ENCODE measurements at places on chromosomes 4 and X.

- DNase-seq = no peak
These were observed 116.7 kb upstream of the HSD17B10 start for GRCh38 chrX:53550756-53551463.

DNA sequence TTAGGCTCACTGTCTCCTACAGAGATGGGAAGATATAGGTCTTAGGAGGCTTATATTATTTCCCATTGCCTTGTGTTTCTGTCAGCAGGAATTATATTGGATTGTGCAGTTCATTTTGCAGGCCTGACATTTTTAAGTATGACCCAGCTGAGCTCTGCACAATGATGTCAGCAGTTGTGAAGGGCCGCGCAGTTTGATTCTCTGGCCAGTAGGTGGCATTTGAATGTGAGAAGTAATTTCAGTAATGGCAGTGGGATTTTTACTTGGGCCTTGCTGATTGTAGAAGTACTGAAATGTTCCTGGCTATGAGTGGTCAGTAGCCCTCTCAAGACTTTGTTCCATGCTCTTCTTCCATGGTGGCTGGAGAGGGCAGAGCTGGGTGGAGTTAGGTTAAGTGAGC, 247.2 kb upstream of the MTMR8 start:
- DNase-seq = no peak

GRCh38 chr4:74230902-74231499, 73.1 kb downstream of the MTHFD2L start:
- DNase-seq = no peak

DNA sequence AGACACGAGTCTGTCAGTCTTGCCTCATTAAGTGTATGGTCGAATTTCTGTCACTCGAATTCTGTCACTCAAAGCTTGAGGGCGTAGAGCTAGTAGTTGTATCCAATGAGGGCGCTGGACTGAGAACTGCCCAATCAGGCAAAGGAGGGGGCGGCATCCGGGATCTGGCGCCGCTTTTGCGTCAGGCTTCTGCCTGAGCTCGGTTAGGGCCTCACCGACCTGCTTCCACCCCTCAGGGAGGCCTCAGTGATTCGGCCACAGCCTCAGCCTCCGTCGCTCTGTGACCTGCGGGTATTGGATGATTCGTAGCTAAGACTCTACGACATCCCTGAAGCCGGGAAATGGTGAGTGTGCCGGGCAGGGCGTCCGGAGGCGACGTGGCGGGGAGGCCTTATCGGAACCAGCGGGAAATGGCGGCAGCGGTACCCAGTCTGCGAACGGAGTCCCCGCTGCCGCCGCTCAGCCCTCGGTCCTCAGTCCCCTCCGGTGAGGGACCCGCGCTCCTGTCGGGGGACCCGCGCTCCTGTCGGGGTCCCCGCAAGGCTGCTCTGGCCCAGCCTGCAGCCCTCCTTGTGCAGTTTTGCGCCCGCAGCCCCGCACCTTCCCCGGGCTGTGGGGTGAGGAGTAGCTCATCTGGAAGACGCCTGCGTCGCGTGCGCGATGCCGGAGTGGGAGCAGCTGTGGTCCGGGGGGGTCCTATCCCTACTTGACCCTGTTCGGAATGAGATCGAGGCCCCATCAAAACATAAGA, 88.3 kb downstream of the ZNF718 start:
- DNase-seq = peak; percentile 86

GRCh38 chr4:108155373-108155772, 13.4 kb downstream of the LEF1 start:
- DNase-seq = no peak

- no peak for DNase-seq
These were observed 4.2 kb downstream of the ELF4 start for GRCh38 chrX:130106071-130106470.

DNA sequence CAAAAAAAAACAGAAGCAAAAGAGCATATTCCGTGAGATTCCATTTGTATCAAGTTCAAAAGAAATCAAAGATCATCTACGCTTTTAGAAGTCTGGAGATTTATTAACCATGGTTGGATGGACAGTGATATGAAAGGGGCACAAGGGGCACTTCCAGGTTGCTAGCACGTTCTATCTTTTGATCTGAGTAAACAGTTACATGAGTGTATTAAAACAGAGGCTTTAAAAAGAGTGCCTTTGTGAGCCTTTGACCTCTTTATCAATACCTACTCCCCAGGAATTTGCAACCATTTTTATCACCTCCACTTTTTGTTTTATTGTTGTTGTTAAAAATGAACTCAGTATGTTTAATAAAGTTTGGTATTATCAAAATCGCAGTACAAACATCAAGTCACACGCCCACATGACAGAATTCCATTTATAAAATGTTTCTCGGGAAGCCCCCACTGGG, 72.4 kb upstream of the UCP1 start:
- no peak for DNase-seq

GRCh38 chr4:82642331-82642730, 80.5 kb upstream of the TMEM150C start:
- DNase-seq = no peak

GRCh38 chr4:6767748-6768538, 14.6 kb upstream of the KIAA0232 start:
- no peak for DNase-seq

DNA sequence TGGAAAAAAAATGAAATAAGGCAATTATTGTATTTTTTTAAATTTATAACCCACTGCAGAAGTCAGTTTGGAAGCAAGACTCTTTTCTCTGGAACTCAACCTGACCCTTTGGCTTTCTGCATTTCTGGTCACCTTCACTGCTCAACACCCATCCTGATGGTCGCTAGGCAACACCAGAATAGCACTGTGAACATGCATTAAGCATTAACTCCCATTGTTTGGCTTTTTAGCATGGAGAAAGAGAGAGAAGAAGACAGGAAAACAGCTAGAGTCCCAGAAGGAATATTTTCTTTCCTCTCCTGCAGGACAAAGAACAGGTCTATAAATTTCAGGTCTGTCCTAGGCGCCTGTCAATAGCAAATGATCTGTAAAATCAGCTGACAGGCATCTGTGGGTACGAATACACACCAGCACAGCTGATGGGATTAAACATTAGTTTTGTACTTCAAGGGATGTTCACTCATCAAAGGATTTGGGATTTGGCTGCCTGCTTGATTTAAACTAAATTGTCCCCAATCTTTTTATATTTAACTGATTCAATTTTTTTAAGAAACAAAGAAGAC, 137.2 kb upstream of the ETNPPL start:
- DNase-seq = no peak

GRCh38 chr4:182649698-182650477, 267.3 kb downstream of the DCTD start:
- no peak for DNase-seq

DNA sequence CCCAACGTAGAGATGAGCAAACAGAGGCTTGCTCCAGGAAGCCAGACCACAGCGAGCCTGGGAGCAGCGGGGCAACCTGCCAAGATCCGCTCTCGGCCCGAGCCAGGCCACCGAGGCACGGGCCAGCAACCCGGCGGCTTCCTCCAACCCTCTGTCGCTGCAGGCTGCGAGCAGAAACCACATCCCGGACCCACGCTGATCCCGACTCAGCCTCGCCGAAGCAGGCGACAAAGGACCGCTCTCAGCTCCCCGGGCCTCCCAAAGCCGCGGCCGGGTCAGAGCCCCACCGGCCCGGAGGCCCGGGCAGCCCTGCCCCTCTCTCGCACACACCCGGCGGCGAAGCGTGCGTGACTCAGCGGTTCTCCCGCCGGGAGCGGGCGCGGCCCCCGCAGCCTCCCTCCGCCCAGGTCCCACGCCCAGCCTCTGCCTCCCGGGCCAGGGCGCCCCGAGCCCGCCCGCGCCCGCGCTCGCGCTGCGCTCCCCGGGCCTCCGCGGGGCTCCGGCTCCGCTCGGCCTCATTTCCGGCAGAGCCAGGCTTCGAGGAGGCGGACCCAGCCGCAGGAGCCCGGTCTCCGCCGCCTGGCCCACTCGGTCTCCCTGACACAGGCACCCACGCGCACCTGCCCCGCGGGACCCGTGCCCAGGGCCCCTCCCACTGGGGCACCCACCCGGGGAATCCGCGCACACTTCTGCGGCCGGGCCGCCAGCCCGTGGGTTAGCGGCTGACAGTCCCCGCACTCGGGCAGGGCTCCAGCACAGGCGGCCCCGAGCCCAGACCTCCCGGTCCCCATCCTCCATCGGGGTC, 1.7 kb downstream of the PPP2R2C start:
- no peak for DNase-seq

- no peak for DNase-seq
These were observed 24.3 kb upstream of the CD38 start for GRCh38 chr4:15753786-15754185.

GRCh38 chrX:44874420-44875184, 1.6 kb downstream of the KDM6A start:
- no peak for DNase-seq

GRCh38 chr4:118991686-118992085, 103.0 kb downstream of the SYNPO2 start:
- no peak for DNase-seq

GRCh38 chrX:129006491-129006890, 516.8 kb downstream of the SMARCA1 start:
- no peak for DNase-seq

GRCh38 chrX:11589641-11590040, 76.1 kb downstream of the ARHGAP6 start:
- DNase-seq = no peak

GRCh38 chr4:91620952-91621351, 682.8 kb upstream of the GRID2 start:
- DNase-seq = no peak

- no peak for DNase-seq
These were observed 213.2 kb downstream of the ARHGAP24 start for GRCh38 chr4:85688055-85688740.

- no peak for DNase-seq
These were observed 60.2 kb downstream of the HMGB2 start for GRCh38 chr4:173273941-173274340.

- no peak for DNase-seq
These were observed 7.6 kb upstream of the SYTL5 start for GRCh38 chrX:37998586-37999262.

- peak; percentile 57 for DNase-seq
These were observed 72.4 kb downstream of the PALLD start for GRCh38 chr4:168569066-168569930.

GRCh38 chrX:391717-392574, 5.2 kb upstream of the PPP2R3B start:
- no peak for DNase-seq

GRCh38 chr4:155952501-155952901, 1.2 kb downstream of the CTSO start:
- no peak for DNase-seq

DNA sequence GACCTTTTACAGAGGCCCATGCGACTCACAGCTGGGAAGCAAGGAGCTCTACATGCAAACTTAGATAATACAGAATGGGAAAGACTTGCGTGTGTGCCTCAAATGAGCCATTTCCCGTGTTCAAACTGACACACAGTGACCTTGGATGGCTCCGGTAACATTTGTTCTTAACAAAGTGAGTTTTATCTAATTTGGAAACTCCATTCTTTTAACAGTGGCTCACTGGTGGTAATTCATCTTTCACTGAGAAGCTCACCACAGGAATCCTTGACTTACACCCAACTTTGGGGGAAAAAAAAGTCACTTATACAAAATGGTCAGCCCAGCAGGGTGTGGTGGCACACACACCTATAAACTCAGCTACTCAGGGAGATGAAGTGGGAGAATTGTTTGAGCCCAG, 190.6 kb downstream of the LDB2 start:
- no peak for DNase-seq

DNA sequence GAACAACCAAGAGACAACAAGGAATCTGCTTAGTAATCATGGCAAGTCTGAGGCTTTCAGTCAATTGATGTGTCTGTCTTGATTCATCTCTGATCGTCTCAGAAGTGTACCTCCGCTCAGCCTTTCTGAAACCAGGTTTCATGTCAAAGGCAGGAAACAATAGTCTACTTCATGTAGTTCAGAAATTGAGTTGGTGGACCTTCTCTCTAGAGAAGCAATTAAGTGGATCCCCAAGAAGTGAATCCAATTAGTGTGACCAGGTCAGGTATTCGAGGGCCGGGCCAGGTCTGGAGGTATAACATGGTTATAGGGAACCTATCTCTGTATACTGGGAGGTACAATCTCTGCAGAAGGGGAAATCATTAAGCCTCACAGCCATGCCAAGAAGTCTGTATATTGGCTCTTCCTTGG, 32.0 kb downstream of the DAPP1 start:
- DNase-seq = no peak

GRCh38 chr4:15153662-15154061, 151.4 kb downstream of the CPEB2 start:
- DNase-seq = no peak

GRCh38 chr4:151097759-151098158, 1.7 kb upstream of the RPS3A start:
- DNase-seq = no peak

- no peak for DNase-seq
These were observed 28.1 kb upstream of the HS6ST2 start for GRCh38 chrX:132986556-132986955.

DNA sequence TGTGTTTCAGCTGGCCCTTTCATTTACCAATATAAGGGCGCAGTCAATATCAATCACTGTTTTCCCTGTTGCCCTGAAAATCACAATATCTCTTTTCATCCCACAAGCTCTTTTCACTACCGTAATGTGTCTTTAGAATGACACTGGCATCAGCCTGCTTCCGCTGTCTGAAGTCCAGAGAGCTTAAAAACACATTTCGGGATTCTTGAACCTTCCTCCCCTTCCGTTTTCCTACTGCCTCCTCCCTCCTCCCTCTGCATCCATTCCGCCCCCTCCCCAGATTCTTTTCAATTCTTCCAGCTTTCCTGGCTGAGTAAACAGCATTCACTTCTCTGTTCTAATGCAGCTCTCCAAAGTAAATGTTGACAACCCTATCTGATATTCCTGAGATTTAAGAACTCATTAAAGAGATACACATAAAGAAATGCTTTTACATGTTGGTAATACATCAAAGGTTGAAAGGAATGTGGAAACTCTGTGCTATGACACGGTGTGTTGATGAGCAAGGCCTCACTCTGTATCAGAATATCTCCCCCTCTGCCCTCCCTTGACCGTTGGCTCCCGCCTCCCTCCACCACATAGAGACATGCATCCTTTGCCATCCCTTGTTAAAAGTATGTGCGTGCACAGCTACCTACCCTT, 83.5 kb upstream of the SPRY1 start:
- DNase-seq = no peak

DNA sequence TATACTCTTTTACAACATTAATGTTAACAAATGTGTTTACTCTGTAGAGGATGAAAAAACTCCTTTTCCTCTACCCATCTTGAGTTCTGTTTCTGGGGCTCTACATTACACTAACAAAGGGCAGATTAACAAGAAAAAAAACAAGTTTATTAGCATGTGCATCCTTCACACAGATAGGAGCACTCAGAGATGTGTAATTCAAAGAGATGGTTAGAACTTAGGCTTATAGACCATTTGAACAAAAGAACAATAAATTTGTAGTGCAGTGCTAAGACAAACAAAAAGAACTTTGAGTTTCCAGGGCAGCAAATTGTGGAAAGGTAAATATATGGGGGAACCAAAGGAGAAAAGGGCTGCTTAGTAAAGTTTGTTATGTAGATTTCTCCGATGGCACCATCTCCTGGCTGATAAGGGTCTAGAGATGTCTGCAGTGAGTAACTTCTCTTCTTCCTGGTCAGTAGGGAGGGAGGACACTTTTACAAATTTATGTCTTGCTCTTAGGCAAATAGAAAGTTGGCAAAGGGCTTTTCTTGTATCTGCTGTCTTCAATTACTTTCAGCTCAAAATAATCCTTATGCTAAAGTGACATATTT, 1249.9 kb upstream of the TENM3 start:
- DNase-seq = no peak
